ENCODE measurements at places on chromosomes 5 and 9.

GRCh38 chr5:157267761-157268480 is 2.0 kb downstream of the CYFIP2 start:
- no peak for DNase-seq

GRCh38 chr5:177434437-177434836 is 8.0 kb downstream of the GRK6 start:
- DNase-seq = peak; percentile 61

- no peak for DNase-seq
Observed at GRCh38 chr5:32713770-32714381, 2.8 kb downstream of the NPR3 start.

DNA sequence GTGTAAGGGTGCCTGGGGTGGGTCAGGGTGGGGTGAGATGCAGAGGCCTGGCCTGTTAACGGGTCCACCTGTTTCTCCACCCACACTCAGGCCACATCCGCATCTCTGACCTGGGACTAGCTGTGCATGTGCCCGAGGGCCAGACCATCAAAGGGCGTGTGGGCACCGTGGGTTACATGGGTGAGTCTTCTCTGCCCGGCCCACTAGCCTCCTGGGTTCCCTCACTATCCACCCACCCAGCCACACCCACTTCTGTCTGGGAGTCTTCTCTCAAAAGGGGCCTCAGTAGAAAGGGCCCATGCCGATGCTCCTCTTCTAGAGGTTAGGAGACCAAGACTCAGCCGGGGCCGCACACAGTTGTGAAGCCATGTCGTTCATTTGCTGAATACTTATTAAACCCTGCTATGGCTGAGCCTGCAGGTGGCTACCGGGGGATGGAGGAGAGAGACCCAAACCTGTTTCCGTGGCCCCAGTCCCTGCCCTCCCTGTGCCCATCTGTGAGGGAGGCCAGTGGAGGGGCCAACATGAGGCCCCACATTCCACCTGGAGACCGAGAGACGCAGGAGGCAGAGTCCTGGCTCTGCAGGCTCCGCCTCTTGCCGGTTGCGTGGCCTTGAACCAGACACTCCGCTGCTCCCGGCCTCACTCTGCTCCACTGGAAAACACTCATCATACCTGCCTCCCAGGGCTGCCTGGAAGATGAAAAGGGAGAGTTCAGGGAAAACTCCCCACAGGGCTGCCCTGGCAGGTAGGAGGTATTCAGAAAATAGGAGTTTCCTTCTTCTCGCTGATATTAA is 8.7 kb downstream of the GRK6 start:
- DNase-seq = no peak

GRCh38 chr9:96061293-96061987 is 185.9 kb downstream of the ERCC6L2 start:
- peak; percentile 21 for DNase-seq

DNA sequence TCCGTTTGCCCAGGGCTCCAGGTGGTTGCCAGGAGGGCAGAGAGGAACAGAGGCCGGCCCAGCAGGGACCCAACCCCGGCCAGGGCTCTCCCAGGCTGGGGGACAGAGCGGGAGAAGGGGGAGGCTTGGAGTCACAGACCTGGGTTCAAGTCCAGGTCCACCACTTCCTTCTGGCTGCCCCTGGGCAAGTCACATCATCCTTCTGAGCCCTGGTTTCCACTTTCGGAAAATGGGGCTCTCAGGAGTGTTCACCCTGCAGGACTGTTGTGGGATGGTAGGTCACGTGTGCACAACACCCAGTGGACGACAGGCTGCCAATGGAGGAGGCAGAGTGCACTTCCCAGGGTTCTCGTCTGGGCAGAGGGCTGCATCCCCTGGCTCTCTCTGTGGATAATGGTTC is 245.4 kb downstream of the PBX3 start:
- no peak for DNase-seq

DNA sequence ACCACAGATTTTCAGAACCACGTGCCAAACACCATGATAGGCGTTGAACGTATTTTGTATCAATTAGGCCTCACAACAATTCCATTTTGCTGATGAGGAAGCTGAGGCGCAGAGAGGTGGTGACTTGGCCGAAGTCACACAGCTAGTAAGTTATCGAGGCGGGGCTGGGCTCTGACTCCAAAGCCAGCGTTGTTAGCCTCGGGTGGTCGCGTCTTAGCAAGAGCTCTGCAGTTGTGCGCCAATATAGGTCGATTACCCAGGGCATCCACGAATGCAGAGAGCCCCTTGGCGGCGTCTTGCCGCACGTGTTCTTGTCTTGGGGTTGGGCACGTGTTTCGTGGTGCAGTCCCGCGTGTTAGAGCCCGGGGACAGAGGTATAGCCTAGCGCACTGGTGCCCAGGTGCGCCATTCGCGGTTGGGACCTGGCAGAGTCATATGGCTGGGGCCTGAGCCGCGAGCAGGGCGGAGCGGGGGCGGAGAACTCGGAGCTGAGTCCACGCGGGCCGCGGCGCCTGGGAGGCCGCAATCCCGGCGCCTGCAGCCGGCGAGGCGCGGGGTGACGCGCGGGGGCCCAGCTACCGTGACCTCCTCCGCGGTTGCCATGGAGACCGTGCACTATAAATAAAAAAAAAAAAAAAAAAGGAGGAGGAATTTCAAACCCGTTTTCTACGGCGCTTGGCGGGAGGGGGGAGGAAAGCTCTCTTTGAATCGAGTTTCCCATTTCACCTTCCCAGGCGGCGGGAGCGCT is 62.3 kb downstream of the CXXC5 start:
- no peak for DNase-seq

GRCh38 chr9:7289773-7290172 is 509.8 kb downstream of the DMAC1 start:
- DNase-seq = no peak

GRCh38 chr9:96084331-96084734 is 208.8 kb downstream of the ERCC6L2 start:
- DNase-seq = no peak

DNA sequence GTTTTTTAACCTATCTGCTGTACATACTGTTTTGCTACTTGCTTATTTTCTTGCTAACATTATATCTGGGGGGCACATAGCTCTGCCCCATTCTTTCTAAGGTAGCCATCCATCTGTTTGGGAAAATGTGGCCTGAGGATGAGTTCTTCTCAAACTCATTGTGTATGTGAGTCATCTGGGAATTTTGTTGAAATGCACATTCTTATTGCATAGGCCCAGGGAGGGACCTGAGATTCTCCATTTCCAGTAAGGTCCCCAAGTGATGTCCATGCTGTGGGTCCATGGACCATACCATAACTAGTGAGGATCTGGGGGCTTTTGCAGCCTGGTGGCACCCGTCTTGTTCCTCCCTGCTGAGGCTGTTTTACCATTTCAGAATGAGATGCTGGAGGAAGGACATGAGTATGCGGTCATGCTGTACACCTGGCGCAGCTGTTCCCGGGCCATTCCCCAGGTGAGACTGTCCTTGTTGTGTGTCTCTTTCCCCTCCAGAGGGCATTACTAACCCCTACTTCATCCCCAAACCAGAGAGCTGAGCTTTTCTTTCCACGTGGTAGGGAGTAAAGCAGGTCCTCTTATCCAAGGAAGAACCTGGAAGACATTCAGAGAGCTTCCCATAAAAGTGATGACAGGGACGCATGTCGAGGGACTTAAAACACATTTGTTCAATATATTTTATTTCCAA is 28.6 kb downstream of the CYFIP2 start:
- no peak for DNase-seq

DNA sequence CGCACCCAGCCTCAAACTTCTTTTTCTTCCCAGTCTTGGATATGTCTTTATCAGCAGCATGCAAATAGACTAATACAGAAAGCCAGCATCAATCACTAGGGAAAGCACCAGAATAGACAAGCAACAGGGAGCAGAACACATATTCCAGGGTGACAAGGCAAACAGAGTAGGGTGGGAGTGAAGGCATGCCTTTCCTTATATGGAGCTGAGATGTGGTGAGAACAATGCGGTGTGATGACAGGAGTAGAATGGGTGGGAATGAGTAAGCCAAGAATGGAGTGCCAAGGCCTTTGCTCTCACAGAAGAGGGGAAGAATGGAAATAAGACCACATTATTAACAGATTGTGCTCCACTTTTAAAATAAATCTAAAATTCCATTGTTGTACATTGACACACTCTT is 115.6 kb downstream of the CETN3 start:
- no peak for DNase-seq

DNA sequence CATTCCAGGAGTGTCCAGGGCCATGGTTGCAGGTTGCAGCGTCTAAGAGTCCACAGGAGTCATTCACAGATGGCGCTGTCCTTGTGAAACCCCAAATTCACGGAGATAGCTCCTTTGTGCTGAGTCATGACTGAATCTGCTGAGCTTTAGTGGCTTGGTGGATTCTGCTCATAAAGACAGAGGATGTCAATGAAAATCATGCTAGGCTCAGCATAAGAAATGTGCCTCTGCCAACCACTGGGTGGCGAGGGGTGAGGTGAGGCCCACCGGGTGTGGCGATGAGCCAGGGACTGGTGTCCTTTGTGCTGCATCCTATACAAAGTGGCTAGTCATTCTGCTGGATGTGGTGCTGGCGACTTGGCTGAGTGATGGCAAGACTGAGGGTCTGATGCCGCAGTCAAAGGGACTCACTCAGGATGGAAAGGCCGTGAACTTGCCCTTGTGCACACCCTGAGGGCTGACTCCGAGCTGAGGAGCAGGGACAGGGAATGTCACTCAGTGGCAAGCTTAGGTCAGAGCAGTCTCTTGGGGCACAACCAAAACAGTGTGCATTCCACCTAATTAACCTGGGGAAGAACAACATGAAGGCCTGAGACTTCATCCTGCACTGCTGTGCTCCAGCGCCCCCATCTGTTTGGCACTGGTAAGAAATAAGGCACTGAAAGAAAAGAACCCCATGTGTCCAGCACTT is 71.5 kb downstream of the DAP start:
- DNase-seq = no peak

DNA sequence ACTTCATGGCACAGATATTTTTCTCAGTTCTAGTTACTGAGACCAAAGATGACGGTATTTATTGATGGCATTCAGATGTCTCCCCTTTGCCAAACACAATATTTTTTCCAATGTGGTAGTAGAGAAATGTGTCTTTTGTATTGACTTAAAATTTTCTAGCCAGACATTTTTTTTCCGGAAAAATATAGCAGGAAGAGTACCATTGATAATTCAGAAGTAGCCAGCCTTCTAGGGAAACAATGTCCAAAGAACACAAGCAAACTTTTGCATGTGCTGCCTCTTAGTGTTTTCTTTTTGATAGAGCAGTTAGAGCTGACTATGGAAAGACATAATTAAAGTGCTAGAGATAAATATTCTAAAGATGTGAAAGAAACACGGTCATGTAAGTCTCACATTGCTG is 231.4 kb downstream of the MARCHF11 start:
- no peak for DNase-seq

DNA sequence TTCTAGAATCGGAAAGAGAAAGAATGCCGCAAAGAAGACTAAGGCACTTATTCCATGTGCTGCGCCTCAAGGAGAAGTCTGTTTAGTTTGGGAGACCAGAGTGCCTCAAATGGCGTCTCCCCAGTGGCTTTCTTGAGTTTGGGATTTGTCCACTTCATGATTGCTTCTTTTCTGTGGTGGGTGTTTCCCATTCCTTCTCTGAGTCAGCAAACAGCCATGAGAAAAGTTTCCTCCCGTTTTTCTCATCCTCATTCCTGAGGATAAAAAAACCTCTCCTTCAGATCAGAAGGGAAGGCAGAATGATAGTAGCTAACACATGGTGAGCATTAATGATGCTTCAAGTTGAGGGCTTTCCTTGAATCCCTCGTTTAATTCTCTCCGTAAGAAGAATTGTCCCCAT is 275.9 kb upstream of the WWC1 start:
- DNase-seq = no peak

- DNase-seq = no peak
Observed at GRCh38 chr9:83456226-83456625, 82.0 kb downstream of the FRMD3 start.

GRCh38 chr5:177309351-177310191 is 2.1 kb downstream of the MXD3 start:
- DNase-seq = peak; percentile 51

DNA sequence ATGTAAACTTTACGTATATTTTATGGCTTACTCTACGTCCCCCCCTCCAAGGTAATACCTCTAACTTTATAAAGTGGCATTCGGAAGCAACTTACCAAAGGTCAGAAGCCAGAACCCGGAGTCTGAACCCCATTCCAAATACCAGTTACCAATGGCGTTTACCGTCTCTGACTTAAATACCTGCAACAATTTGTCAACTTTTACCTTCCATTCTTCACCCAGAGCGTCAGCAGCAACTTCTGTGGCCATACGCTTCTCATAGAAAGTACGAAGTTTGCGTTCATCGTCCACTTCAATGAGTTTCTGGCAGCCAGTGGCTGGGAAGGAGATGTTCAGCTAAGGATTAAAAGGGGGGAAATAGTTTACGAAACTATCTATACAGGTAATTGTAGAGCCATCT is 753 bp downstream of the RPS6 start:
- DNase-seq = no peak

GRCh38 chr5:407051-407450 is 35.9 kb upstream of the EXOC3 start:
- no peak for DNase-seq

GRCh38 chr5:103436656-103437055 is 125.9 kb downstream of the NUDT12 start:
- no peak for DNase-seq

DNA sequence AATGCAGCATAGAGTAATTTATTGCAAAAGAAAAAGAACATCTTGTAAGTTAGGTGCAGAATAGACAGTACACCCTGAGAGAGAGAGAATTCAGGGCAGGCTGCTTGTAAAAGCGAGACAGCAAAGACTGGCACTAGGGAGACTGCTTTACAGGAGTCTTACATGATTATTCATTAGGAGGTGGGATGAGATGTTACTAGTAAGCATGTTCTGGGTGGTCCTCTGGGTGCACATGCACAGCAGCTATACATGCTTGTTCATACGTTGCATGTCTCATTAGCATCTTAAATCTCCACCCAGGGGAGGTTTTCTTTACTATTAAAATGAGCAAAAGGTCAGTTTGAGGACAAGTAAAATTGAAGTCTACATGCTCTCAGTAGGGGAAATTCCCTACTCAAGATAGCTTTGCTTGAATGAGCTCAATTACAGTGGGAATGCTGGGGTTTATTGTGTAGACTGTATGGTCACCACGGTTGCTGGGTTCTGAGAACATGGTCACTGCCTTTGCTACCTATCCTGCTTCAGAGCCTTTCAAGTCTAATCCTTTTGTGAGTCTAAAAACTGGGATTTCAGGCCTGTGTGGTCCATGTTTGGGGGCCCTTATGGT is 60.6 kb downstream of the RGS7BP start:
- DNase-seq = no peak

- DNase-seq = no peak
Observed at GRCh38 chr9:107488375-107489143, 1.0 kb downstream of the KLF4 start.

All from stimulated activated CD4-positive, alpha-beta T cell treated with anti-CD3 and anti-CD28 coated beads, Interleukin-12 subunit alpha, Interleukin-12 subunit beta, amount 100 ng/mL, for 24 hours (primary cell).